HuH-7.5 (cell line): ENCODE measurements at places on chromosomes 2 and 18.

- no peak for DNase-seq
These were observed 247.5 kb downstream of the NBAS start for GRCh38 chr2:15313657-15314056.

- no peak for DNase-seq
These were observed 204.0 kb downstream of the TGIF1 start for GRCh38 chr18:3653851-3654441.

DNA sequence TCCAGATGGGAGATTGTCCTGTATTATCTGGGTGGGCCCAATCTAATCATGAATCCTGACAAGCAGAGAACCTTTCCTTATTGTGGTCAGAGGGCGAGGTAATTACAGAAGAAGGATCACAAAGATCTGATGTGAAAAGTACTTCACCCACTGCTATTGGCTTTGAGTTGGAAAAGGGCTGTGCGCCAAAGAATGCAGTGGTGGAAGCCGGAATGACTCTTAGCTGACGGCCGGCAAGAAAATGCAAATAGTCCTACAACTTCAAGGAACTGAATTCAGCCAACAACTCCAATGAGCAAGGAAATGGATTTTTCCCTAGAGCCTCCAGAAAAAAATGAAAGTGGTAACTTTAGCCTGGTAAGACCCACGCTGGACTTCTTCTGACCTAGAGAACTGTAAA lies 67.3 kb downstream of the CTNNA2 start:
- DNase-seq = no peak

GRCh38 chr2:214069254-214069653 lies 341.6 kb upstream of the VWC2L start:
- DNase-seq = peak; percentile 3

DNA sequence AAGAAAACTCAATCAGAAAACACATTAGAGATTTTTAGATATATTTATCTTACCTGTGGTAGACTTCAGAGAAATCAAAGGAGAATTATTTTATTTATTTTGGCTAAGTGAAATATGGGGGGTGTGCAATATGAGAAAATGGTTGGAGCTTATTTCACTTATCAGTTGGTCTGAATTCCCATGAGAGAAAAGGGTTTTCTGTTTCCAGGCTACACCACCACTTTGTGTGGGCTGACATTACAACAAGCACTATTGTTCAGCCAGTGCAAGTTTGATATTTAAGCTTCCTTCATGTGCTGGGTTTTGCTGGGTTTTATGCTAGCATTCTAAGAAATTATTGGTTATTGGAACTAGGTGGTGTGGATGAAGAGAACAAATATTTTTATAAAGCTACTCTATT lies 33.5 kb downstream of the RMND5A start:
- DNase-seq = no peak
